Stimulated activated CD4-positive, alpha-beta T cell treated with anti-CD3 and anti-CD28 coated beads, Interleukin-1b, Interleukin-23, amount 100 ng/mL, for 4 hours (primary cell): ENCODE measurements at places on chromosomes 4 and X.

DNA sequence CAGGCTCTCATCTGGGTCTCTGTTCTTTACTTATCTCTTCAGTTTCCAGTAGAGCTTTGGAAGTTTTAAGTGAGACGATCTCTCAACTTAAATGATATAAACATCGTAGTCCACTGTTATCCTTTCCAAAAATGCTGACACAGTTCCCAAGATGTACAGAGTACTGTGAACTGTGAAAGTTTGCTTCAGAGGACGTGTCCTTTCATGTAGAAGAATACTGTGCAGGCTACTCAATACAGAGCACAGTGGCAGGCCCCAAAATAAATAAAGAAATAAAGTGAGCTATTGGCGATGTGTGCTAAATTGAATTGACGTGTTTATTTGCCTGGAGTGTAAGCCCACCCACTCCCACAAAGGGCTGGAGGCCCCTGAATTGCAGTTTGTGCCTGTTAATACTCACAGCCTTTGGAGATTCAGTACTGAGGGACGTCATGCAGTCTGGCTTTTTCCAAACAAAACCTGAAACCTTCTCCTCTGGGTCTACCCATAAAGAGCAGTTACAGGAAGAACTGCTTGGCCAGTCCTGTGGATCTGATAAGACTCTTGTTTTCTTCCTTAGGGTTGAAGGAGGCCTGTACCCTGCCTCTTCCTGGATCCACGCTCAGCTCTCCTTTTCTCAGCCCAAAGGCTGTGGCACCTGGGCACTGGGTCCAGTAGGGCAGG lies 66.1 kb downstream of the SOWAHB start:
- no peak for DNase-seq

- DNase-seq = no peak
Measured at GRCh38 chrX:48919360-48919841, 577 bp upstream of the PIM2 start.

- no peak for DNase-seq
Measured at GRCh38 chr4:178553201-178553600, 1111.0 kb upstream of the AGA start.

DNA sequence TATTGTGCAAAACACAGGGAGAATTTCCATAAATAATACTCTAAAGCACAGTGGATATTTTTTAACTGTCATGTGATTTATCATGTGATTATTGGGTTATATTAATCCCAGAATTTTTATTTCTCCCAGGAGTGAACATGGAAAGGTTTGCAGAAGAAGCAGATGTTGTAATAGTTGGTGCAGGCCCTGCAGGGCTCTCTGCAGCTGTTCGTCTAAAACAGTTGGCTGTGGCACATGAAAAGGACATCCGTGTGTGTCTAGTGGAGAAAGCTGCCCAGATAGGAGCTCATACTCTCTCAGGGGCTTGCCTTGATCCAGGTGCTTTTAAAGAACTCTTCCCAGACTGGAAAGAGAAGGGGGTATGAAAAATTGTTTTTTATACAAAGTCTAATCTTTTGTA lies 10.0 kb downstream of the ETFDH start:
- DNase-seq = no peak

DNA sequence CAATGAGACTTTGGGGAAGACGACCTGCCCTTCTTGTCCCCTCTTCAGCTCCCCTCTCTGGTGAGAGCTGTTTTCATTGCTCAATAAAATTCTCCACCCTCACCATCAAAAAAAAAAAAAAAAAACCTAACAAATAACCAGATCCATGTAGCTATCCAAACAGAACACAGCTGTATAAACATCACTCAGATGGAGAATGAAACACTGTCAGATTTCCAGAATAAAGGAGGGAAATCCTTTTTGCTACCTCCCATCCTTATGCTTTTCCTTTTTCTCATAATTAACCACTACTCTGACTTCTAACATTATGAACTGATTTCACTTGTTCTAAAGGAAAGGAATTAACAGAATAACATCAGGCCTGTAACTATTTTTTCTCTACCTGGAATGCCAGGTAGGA lies 155.6 kb downstream of the PPP4R3C start:
- no peak for DNase-seq
